Stimulated activated CD4-positive, alpha-beta T cell treated with anti-CD3 and anti-CD28 coated beads, Interleukin-2, amount 100 ng/mL, for 24 hours (primary cell): ENCODE measurements at places on chromosomes 12 and 14.

DNA sequence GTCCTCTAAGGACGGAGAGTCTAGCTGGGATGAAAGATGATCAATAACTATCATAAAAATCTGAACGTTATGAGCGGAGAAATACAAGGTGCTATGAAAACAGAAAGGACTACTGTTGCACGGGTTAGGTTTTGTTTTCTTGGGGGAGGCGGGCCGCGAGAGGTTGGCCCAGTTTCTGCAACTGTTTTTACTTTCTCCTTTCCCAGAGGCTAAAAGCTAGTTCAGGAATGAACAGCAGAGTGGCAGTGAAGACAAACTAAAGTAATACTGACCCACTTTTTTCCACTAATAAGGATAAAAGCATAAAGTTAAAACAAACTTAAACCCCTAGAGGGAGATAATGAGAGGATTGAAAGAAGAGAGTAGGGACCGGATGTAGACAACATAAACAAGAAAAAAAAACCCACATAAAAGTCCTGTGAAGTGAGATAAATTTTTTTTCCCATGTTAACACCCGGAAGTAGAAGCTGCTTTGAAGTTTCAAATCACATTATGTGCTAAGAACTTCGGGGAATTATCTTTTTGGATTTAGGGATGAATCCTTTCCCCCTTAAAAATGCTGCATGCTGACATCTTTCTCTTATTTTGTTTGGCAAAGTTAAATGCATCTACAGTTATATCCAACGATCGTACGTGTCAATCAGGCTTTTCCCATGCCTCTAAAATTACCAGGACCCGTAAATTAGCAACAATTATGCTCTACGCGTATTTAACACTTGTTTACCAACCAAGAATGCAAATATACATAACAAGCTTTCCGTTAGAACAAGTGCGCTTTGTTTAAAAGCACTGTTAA, 1.0 kb upstream of the CDK17 start:
- peak; percentile 48 for DNase-seq

- peak; percentile 19 for DNase-seq
Observed at GRCh38 chr12:29241821-29242591, 92.9 kb downstream of the FAR2 start.

DNA sequence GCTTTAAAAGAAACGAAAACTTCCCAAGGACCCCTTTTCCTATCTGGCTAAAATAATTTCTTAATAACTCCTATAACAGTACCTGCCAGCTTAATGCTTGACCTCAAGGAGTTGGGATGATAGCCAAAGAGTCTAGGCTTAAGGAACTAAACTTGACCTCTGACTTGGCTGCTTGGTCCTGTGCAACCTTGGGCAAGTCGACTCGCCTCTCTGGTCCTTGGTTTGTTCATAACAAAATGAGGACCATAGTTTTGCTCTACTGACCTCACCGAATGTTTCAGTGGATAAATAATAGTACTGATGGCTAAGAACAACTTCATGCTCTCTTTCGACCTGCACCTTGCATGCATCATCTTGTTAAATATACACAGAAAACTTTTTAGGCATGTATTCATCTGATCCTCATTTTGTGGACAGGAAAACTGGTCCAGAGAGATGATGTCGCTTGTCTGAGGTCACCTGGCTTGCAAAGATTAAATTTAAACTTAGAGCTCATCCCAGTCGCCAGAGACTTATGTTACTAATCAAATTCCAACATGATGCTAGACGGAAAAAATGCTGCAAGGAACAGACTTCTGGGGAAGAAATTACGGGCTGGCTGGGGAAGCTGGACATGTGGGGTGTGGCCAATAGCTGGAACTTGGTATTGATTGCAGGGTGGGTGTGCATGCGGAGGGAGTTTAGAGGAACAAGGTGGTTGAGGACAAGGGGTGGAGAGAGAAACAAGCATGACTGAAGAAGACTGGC, 38.0 kb upstream of the WSCD2 start:
- DNase-seq = no peak

- DNase-seq = peak; percentile 82
Observed at GRCh38 chr14:21868442-21869046, 194.9 kb upstream of the OR4E1 start.

DNA sequence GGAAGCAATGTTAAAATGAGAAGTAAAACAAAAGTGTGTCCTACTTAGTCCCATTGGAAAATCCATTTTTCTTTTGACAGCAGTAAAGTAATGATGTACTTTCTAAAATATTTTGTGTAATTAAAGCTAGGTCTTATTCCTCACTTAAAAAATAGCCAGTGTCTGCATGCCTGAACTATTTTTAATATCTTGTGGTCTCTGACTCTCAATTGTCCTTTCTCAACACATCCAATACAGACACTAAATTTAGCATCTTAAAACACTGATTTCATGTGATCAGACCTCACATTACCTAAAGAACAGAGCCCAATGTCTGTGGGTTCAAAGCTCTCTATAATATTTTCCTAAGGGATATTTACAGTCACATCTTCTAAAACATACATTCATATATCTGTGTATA, 108.0 kb downstream of the DERA start:
- no peak for DNase-seq

GRCh38 chr12:67111182-67111581, 158.0 kb upstream of the CAND1 start:
- no peak for DNase-seq

DNA sequence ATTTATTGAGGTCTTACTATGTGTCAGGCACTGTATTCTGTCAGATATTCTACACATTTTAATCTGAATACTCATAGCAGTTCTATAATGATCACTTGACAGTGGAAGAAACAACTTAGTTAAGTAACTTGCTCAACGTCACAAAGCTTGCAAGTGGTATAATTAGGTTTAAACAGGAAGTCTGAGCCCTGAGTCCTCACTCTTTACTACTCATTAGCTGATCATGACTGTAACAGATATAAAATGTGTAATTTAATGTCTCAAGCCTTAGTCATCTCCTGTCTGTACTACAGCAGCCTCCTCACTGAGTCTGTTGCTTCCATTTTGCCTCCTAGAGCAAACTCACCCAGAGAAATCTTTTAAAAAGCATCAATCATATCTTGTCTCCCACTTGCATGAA, 38.9 kb downstream of the PPP4R4 start:
- DNase-seq = no peak

DNA sequence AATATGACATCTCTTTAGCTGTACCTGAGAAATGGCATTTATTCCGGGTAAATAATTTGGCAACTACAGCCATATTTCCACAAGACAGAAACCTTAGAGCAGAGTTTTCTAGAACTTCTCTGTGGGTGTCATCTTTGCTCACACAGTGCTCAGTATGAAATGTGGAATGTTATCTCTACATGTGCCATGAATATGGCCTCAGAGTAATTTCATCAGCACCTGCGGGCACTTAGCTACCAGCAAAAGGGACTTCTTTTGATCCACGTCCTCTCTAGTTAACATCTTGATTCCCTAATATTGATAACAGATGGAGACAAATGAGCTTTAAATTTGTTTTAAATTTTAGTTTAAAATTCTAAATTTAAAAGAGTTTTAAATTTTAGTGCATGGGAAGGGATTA, 2.9 kb upstream of the ATG14 start:
- DNase-seq = no peak

- DNase-seq = no peak
Observed at GRCh38 chr12:64532734-64533351, 77.5 kb upstream of the RASSF3 start.

- no peak for DNase-seq
Observed at GRCh38 chr14:55111122-55111708, 17.8 kb upstream of the LGALS3 start.

DNA sequence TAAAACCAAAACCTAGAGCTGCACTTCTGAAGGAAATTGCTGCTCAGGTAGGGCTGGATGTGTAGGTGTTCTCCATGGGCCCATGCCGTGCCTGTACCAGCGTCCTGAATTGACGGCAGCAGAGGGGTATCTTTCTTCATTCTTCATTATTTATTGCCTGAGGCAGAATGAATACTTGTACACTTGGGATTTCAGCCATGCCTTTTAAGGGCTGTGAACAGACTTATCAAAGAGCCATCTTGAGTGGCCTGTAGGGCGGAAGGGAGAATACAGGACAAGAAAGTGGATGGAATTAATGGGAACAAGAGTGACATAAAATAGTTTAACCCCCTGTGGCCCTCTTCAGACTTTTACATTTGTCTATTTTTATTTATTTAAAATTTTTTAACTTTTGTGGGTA, 61.4 kb downstream of the RASSF3 start:
- DNase-seq = no peak

- DNase-seq = no peak
Observed at GRCh38 chr14:104912053-104912452, 12.6 kb upstream of the PLD4 start.

GRCh38 chr14:30559638-30560091, 707 bp downstream of the G2E3 start:
- DNase-seq = no peak

- DNase-seq = no peak
Observed at GRCh38 chr12:94648578-94648977, 1.8 kb downstream of the TMCC3 start.

GRCh38 chr12:94595152-94595551, 55.2 kb downstream of the TMCC3 start:
- DNase-seq = no peak

DNA sequence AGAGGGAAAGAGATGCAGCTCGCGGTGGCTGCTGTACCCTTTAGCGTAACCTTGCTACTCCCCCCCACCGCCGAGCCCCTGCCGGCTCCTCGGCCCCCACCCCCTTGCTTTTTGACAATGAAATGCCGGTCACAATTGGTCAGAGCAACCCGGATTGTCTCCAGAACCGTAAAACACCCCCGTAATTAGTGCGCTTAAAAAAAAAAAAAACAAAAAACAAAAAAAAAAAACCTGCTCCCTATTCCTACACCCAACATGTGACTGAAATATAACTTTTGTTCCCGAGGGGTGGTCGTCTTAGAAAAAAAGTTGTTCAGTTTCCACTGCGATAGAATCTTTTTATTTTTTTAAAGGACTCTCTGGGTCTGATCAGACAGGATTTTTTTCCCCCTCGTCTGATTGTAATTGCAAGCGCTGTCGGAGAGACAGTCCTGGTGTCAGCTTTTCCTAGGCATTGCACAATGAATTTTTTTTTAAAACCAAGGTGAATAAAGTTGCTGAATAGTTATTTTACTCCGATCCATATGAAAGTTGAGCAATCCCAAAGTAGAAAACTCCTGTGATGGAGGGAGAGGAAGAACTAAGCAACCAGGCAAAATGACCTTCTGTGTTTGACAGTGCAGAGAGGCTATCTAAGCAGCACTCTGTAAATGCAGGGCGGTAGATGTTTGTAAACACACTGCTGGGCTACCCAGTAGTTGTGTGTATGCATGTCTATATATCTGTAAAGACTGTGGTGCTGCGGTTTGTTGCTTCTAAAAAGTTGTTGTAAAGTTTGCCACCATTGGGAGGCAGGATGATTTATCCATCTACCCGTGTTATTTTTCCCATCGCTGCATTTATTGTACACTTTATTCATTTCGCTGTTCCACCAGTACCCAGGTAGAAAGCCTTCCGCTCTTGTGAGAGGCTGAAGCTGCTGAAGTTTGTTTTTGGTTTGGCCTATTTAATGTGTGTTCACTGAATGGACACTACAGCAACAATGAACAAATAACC, 1.1 kb downstream of the ETV6 start:
- DNase-seq = peak; percentile 65

DNA sequence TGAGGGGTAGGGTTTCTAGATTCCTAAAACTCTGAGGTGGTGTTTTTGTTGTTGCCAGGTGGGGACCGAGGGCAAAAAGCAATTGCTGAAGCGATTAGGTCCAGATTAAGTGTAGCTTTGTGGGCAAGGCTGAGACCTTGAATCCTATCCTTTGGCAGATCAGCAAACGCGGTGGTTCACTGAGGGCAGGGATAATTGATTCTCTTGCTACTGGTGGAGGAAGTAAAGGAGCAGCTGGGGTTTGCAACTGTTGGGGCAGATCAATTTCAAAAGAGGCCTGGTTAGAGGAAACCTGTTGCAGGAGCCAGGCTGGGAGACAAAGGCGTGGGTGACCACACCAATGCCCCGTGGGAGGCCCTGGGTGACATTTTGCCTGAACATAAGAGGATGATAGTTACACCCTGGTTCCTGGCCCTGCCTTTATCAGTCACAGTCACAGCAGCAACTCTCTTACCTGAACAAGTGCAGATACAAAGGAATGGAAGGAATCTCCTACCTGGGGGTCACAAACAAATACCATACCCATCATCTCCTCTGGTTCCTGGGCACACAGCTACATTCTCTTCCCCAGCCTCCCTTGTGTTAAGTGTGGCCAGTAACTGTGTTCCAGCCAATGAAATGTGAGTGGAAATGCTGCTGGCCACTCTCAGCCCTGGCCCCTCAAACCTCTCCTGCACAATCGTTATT, 43.3 kb upstream of the RASSF3 start:
- DNase-seq = no peak

DNA sequence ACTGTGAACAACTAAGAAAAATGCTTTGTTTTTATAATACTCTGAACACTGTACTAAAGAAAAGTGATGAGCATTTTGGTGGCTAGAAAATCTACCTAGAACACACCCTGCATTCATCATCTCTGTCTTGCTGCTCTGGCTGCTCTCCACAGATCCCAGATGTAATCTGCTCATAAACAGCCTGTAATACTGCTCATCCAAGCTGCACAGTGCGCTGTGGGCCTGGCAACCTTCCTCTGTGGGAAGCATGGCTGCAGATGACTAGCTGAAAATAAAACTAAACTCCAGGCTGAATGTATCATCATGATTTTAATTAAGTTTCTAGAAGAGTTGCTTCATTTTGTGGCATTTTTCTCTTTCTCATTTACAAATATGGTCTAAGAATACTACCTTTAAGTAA, 200.7 kb downstream of the SLC2A13 start:
- no peak for DNase-seq
